ENCODE measurements at places on chromosomes 6 and 20.

DNA sequence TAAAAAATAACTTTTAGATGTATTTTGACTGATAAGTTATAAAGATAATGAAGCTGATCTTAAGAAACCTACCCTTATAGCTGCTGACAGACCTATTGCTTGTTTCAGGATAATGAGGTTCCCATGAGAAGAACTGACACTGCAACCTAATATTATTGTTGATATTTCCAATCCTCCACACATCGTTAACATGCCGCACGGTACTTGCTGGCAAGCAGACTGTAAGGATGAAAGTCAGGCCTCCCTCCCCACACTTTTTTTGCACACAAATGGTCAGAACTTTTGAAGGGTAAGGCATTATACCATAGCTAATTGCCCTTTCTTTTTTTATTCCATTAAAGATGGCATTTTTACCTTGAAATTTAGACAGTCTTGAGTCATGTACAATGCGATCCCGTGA, 210.9 kb downstream of the UST start:
- no peak for DNase-seq

GRCh38 chr6:166493427-166494100, 92.9 kb downstream of the RAMACL start:
- no peak for DNase-seq

DNA sequence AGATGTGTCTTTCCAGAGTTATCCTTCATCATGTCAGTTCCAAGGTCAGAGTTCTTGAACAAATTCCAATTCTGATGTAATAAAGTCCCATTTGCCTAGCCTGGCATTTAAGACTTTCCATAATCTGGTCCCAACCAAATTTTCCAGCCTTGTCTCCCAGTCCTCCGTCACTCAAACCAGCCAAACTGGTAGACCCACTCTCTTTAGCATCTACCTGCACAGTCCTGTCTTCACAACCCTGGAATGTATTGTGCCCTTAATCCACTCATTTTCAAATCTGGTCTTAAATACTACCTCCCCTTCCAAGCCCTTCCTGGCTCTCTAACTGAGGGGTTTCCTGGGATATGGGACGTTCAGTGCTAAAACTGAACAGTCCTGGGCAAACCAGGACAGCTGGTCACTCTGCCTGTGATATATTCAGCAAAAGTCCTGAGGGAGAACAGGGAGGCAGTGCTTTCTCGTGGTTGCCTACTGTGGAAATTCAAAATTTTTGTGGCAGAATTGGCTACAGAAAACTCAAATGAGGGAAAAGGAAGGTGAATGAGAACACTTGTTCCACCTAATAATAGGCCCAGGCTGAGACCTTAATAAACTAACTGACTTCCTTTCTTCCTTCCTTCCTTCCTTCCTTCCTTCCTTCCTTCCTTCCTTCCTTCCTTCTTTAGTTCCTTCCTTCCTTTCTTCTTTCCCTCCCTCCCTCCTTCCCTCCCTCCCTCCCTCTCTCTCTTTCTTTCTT, 10.8 kb upstream of the AKAP7 start:
- DNase-seq, result no peak

GRCh38 chr6:12371641-12372146, 81.5 kb downstream of the EDN1 start:
- DNase-seq, result no peak

DNA sequence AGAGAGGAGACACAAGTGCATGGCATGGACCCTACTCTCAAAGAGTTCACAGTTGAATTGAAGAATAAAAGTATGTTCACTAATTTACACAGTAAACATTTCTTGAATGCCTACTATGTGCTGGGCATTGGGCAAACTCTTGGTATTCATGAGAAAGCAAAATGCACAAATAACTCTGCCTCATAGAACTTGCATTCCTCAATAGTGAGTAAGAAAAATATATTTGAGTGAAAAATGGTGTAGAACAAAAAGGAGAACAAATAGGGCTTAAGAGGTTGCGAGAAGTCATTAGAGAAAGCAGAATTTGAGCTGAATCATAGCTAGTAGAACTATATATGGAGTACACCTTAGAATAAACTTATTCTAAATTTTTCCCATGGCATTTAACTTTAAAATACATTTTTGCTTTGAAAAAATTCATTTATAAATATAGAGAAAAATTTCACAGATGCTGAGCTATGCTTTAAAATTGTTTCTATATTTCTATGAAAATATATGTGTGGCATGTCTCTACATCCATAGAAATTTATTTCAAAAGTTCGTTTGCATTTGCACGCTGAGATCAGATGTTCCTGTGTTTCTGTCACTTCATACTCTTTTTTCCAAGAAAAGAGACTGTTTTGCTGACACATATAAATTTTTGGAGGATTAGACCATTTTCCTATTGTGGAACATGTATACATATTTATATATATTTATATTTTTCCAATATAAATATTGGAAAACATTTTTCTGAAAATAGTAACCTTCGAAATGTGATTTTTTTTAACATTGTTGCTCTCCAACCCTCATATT, 236.1 kb downstream of the KCNQ5 start:
- no peak for DNase-seq

- no peak for DNase-seq
Observed at GRCh38 chr20:48207505-48207904, 422.2 kb upstream of the SULF2 start.

GRCh38 chr6:164106345-164106769, 691.8 kb downstream of the QKI start:
- peak; percentile 20 for DNase-seq

GRCh38 chr6:122048570-122048969, 350.9 kb upstream of the HSF2 start:
- no peak for DNase-seq

DNA sequence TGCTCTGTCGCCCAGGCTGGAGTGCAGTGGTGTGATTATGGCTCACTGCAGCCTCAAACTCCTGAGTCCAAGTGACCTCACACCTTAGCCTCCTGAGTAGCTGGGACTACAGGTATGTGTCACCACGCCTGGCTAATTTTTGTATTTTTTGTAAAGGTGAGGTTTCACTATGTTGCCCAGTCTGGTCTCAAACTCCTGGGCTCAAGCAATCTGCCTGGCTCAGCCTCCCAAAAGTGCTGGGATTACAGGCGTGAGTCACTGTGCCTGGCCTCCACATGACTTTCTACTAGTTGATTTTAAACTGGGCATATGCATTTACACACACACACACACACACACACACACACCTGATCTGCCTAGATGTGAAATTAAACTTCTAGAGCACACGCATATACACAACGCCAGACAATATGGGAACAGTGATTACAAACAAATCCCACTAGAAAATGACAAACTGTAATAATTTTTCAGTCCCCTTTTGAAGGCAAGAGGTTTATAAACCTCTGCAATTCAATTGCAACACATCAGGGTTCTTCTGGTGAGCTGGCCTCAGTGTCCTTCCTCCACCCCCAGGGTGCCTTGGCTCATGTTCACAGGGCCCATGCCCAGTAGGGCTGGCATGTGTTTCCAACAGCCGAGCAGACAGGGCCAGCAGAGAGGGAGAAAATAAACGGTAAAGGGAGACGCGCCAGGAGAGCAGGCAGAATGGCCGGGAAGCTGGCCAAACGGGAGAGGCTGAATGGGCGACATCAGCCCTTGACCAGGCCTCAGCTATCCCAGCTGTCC, 31.2 kb downstream of the PARD6B start:
- DNase-seq, result no peak

GRCh38 chr20:63739130-63740069, at the start of gene SLC2A4RG:
TSS of gene SLC2A4RG (plus strand) at chr20:63739776. CDS start at chr20:63739913, 137 bp downstream.
- DNase-seq, result peak; percentile 91

DNA sequence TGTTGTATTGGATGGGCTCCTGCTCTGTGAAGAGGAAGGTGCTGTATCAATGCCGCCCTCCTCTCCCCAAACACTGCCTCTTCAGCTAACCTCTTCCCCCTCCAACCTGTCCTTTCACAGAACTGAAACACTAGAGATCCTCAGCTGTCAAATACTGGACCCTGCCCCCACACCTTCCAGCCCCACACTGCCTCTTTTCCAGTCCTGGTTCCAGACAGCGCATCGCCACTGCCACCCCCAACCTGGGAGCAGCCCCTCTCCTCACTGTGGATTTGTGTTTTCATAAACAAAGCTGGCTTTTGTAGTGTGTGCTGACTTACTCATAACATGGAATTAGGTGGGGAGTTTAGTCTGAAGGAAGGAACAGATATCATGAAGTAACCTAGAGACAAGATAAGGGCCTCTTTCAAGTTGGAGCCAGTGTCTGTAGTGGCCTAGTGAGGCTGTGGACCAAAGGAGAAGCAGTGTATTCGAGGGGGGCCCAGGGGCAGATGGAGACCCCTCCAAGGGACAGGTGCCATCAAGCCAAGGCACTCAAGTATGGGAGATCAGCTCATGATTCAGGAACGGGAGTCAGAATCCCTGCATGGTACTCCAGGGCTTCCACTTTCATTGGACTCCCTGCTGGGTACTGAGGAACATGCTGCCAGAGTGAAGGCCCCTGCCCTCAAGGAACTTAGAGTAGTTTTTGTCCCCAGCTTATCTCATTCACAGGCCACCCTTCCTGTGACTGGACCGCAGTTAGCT, 2.1 kb downstream of the SCUBE3 start:
- DNase-seq, result no peak

DNA sequence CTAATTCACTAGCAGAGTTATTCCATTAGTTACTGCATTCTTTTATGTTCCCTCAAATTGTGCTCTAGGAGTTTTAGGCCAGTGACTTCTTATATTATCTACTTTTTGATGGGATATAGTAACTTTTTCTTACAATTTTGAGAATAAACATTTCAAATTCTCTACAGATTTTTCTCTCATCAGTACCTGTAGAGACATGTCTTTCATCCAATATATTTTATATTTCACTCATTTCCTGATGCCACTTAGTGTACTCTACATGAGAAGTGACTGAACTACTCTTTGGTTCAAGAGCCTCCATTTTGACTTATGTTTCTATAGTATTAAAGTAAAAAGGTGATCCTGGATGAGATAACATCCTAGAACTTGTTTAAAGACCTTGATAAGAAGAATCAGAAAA, 108.5 kb downstream of the ELOVL4 start:
- no peak for DNase-seq

- no peak for DNase-seq
Observed at GRCh38 chr6:31906122-31906521, 4.2 kb upstream of the ZBTB12 start.

DNA sequence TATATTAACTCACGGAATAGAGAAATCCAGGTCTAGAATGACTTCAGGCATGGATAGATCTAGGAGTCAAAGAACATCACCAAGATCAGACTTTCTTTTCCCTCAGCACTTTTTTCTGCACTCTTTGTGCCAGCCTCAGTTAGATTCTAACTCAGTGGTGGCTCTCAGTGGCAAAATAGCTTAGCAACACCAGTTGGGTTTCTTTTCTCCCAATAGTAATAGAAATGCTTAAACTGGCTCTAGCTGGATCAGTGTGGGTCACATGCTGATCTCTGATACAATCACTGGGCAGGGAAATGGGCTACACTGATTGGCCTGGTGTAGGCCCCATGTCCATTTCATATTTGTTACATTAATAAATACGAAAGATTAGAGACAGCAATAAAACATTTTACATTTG, 44.2 kb upstream of the ARFGEF2 start:
- no peak for DNase-seq

DNA sequence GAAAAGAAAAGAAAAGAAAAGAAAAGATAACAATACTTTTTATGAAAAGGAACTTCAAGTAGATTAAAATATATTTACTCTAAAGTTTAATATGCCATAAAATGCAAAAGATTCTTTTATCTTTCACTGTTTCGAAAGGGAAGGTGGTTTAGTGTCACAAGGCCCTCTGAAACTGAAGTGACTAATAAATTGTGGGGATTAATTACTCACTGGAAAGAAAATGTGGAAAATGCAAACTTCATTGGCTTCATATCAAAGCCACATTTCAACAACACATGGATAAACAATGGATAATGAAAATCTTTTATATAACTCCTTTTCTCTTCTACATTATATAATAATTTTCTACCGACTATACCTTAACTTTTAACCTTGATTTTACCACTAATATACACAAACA, 320.5 kb upstream of the RSPO3 start:
- no peak for DNase-seq

DNA sequence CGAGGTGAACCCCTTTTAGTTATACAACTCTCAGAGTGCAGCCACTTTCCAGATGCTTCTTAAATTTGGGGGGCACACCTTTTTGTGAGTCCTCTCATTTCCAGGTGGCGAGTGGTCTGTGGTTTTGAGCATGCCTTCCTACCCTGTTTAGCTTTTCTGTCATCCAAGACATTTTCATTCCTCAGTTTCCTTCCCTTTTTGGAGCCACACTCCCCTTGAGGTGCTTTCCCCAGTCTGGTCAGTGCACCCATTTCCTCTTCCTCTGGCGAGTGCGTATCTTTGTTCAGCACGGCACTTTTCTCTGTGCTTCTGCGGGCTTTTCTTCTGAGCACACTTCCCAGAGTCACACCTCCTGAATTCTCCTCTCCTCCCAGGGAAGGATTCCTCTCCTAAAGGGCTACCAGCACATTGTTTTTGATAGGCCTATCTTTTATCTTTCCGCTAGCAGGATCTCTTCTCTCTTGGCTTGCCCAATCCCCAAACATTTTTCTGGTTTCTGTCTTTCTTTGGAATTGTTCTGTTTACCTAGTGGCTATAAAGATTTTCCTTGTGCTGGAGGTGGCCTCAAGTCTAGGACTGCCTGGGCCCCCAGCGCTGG, 1.4 kb downstream of the PHF20 start:
- no peak for DNase-seq

DNA sequence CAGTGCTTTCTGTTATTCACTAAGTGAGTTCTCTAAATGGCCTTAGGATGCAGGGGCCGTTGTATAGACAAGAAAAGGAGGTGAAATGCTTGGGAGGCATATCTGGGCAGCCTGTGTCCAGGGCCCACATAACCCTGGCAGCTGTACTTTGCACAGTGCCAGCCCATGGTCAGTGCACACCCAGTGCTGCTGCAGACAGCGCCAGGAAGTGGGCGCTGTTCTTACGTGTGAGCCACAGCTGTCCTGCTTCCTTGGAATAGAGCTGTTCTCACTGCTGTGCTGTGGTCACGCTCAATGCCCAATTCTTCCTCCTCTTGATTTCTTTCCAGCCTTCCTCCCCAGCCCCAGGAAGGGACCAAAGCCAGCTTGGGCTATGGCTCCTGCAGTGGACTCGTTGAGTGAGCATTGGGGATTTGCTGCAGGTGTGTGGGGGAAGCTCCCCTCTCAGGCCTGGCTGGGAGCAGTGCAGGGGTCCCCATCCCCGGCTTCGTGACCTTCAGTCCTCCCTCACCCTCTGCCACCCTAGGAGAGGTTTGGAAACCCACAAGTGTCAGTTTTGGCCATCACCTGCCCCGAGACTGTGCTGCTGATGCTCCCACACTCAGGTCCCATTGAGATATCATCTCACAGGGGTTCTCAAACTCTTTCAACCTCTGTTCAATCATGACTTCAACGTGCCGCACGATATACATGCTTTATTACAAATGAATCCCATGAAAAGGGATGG, 246.8 kb upstream of the EXOC2 start:
- no peak for DNase-seq

DNA sequence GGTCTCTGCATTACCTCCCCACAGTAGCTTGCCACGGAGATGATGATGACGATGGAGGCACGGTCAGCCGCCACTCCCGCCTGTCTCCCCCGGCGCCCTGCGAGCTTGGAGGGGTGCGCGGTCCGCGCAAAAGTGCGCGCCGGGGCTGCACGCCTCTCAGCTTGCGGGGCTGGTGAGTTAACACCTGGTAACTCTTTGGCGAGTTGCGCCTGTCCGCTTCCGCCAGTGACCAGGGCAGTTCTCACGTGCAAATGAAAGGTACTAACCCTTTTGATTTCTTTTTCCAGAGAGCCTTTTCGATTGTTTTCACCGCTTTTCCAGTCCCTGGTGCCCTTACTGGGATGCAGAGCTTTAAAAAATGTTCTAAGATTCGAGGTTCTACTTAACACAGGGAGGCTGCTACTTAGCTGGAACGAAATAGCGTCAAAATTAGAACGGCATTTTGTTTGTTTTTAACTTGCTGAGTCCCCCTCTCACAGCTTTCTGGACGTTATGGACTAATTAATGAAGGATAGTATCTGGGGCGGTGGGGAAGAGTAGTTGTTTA, 6.2 kb downstream of the GRIK2 start:
- DNase-seq, result no peak
